KG1 (cell line): ENCODE measurements at places on chromosomes 2 and 18.

DNA sequence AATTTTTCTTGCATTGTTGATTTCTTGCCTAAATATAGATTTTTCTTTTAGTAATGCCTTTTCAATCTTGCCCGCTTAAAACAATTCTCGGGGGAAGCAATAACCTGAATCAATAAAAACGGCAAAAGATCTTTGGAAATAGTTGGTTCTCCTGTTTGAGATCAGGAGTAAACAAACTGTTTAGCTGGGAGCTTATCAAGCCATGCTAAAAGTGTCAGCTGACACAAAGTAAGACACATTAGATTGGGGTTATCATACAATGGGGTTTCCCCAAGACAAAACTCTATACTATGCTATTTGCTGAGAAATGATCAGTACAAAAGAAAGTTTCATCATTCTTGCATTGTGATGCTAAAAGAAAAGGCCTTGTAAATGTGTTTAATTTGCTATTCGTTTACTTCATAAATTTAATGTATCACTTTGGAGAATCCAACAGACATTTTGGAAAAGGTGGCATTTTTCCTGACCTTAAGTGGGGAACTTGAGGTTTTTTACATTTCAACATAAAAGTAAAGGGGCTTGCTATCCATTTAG lies 46.5 kb downstream of the ATIC start:
- DNase-seq: no peak

- DNase-seq: no peak
These were observed 48.4 kb downstream of the MTERF4 start for GRCh38 chr2:241053576-241054251.

- no peak for DNase-seq
These were observed 263.9 kb downstream of the LTBP1 start for GRCh38 chr2:33210626-33211025.

GRCh38 chr2:75068546-75068945 lies 110.1 kb downstream of the POLE4 start:
- DNase-seq: no peak

GRCh38 chr2:219871351-219871750 lies 243.9 kb downstream of the SLC4A3 start:
- no peak for DNase-seq

- no peak for DNase-seq
These were observed 29.8 kb upstream of the DNMT3A start for GRCh38 chr2:25371253-25372241.

DNA sequence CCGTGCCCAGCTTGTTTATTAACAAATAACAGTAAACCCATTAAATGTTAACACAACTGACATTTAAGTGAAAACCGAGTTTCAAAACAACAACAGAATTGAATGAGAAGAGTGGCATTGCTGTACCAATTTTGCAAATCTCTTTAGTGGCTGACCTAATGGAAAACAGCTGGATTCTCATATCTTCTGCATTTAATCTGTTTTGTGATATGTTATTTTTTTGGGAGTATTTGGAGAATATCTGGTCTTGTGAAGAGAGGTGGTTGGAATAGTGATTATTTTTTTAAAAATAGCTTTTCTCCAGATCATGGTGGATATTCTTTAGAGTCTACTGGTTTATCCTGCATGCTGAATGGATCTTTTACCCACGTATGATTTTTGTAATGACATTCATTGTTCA lies 51.1 kb downstream of the TAF4B start:
- no peak for DNase-seq

- no peak for DNase-seq
These were observed 67.9 kb upstream of the NOL4 start for GRCh38 chr18:34292594-34292993.

DNA sequence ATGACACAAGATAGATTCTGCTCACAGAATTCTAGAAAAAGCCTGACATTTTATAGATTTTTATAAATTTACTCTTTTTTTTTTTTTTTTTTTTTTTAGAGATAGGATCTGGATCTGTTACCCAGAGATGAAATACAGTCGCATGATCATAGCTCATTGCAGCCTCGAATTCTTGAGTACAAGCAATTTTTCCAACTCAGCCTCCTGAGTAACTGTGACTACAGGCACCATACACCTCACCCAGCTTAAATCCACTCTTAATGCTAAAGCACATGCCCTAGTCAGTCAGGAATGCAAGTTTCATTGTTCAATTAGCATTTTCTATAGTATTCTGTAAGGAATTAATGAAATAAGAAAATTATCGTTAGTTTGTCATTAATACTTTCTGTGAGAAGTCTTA lies 32.1 kb upstream of the WDR75 start:
- no peak for DNase-seq

GRCh38 chr18:80143881-80144280 lies 34.8 kb downstream of the ADNP2 start:
- no peak for DNase-seq

GRCh38 chr18:8397034-8397433 lies 212.2 kb upstream of the RAB12 start:
- no peak for DNase-seq

DNA sequence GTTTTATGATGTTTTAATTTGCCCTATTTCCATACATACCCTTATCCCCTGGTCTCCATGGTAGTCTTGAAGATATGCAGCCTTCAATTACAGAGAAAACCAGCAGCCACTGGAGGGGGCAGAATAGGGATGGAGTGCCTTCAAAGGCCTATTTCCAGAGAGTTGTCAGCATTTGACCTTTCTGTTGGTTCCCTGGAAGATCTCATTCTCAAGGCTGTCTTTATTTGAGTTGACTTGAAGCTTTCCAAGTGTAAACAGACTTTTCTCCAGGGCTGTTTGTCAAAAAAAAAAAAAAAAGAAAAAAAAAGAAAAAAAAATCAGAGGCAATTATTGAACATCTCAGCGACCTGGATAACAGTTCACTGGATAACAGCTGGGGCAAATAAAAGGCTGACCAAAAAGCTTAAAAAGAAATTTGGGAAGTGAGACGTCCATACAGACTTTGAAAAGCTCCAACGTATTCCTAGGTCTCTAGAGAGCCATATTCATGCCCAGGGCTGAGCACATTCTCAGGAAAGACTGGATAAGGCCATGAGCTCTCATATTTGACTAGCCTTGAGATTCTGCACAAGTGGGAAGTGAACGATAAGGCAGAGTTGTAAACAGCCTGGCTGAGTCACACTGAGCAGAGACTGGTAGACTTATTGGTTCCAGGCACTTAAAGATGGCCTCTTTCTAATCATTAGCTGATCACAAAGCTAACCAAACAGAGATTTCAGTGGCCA lies 126.6 kb downstream of the VAPA start:
- DNase-seq: no peak

GRCh38 chr2:70711191-70711590 lies 56.8 kb downstream of the ADD2 start:
- DNase-seq: no peak

GRCh38 chr2:119490653-119491195 lies 33.6 kb downstream of the SCTR start:
- DNase-seq: no peak

GRCh38 chr18:23689031-23689615 lies at the start of gene LAMA3:
Gene LAMA3 (plus strand): TSS chr18:23689453. CDS start chr18:23689684, 231 bp downstream.
- no peak for DNase-seq

GRCh38 chr2:208034503-208035140 lies 9.3 kb upstream of the PLEKHM3 start:
- DNase-seq: no peak

- no peak for DNase-seq
These were observed 69.2 kb downstream of the ADD2 start for GRCh38 chr2:70698847-70699246.

GRCh38 chr18:11741505-11742145 lies 52.6 kb downstream of the GNAL start:
- no peak for DNase-seq

GRCh38 chr2:234493796-234494195 lies 3.1 kb downstream of the ARL4C start:
- no peak for DNase-seq

DNA sequence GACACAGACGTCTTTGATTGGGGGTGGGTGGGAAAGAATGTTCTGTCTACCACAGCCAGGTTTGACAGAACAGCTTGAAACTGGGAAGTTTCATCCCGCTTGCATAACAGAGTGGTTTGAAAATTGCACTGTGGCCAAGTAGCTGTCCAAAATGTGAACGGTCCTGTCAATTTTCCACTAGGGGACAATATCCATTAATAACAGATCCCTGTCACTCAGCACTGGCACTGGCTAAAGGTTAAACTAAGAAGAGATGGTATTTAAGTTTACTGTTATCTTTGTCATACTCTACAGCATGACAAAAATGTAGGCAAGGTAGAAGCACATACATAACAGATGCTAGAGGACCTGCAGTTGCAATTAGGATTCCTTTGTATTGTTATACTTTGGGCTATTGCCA lies 55.6 kb upstream of the ACMSD start:
- DNase-seq: no peak

DNA sequence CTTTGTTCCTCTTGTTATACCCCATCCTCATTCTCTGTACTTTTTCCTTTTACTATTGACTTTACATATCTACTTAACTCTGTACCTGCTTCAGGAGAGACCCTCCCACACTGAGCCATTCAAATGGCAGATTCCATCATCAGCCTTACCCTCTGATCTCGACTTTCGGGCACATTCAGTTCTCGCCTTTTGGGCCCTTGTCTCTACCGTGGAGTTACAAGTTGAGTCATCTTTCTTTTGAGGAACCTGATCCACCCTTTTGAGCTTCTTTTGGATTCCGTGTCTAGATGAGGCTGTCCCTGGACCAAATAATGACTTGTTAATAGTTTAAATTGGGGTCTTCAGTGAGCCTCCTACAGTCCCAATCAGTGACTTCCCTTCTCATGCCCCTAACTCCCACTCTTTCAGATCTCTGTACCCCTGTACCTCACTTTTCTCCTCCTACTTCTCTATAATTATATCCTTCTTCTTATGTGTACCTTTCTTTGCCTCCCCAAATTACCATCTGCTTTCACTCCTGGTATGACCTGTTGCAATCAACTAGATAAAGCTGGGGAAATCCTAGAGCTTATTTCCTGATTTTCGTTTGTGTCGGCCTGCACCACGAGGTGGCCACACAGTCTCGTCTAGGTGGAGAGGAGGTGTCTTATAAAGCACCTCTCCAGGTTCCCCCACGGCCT lies 17.2 kb downstream of the SP110 start:
- DNase-seq: no peak

DNA sequence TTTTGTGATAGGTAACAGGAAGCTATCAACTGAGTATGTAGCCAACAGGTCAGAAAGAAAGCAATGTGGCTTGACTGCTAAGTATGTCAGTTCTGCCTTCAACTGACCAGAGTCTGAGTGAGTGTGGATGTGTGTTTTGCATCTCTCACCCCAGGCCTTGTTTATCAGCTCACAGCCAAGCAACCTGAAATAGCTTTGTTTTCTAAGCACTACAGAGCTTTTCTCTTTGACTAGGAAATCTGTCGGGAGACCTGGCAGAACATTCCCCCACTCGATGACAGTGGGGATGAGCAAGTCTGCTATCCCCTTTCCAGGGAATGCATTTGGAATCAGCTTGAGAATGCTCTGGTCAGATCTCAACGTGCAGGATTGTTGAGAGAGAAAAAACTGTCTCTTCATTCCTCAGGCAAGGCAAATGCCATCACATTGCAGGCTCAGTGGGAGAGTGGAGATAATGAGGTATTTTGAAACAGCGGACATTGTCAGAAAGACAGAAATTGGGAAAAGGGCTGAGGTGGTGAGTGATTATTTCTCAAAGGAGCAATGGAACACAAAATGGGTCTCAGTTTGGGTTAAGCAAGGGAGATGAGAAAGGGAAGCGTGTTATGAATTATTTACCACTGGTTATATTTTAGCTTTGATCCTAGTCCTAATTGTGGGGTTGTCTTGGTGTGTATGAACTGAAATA lies 233.8 kb upstream of the PIK3C3 start:
- DNase-seq: no peak

- no peak for DNase-seq
These were observed 3.5 kb upstream of the NEUROD1 start for GRCh38 chr2:181683518-181684453.

- no peak for DNase-seq
These were observed 497.2 kb upstream of the SALL3 start for GRCh38 chr18:78482378-78482777.

DNA sequence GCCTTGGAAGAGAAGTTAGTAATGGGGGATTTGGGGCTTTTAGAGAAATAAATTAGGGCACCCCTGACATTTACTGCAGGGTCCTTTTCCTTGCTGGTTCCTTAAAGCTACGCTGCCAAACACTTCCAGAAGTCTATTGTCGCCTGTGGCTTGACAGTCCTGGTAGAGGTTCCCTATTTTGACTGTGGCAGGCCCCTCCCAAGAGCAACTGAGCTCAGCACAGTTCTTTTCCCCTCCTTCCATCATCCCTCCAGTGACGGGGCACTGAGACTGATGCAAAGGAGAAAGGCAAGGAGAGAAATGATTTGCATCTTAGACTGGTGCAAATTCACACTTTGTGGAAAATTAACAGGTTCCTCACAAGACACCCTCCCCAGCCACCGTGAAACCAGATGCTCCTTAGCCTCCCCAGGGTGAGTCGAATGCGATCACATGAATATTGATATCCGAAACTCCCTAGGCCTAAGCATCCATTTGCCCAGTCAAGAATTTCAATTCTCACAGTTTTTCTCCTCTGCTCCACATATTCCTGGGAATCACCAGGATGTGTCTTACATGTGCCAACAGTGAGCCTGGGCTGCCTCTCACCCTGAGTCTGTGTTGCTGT lies 45.4 kb downstream of the RABL2A start:
- DNase-seq: no peak

DNA sequence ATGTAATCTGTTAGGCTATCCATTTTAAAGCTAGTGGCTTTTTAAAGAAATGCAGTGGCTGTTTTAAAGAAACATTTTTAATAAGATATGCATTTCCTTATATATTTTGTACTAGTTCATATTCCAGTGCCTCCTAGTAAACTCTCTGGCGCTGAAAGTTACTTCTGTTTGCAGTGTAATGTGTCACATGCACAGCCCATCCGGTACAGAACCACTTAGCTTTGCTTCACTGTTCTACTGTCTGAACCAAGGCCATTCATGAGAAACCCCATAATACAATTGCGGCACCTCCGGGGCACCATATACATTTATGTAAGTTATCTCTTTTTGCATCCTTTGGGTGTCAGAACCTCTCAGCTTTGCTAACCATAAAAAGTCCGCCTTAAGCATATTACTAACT lies 114.6 kb upstream of the KCTD1 start:
- no peak for DNase-seq

DNA sequence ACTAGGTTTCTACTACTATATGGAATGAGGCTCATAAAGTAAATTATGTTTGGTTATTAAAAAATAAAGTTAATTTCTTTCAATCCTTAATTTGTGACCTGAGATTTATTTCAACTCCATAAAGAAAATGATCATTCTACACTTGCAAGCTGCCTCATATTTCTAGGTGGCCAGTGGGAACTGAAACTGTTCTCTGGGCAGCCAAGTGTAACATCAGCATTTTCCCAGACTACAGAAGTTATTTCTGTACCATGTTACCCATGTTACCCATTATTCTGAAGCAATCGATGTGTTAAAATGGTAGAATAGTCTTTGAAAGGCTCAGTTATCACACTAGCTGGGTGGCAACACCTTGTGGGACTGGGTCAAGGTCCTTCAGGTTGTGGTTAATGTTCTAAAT lies 139.3 kb upstream of the FBXO11 start:
- no peak for DNase-seq
